Activated CD4-positive, alpha-beta T cell treated with anti-CD3 and anti-CD28 coated beads, Interleukin-2, Interleukin-6, amounts not matched to agents 100 ng/mL and 50 ng/mL, durations not matched to agents 16 hours and 8 hours (primary cell): ENCODE measurements at places on chromosomes 16 and 17.

DNA sequence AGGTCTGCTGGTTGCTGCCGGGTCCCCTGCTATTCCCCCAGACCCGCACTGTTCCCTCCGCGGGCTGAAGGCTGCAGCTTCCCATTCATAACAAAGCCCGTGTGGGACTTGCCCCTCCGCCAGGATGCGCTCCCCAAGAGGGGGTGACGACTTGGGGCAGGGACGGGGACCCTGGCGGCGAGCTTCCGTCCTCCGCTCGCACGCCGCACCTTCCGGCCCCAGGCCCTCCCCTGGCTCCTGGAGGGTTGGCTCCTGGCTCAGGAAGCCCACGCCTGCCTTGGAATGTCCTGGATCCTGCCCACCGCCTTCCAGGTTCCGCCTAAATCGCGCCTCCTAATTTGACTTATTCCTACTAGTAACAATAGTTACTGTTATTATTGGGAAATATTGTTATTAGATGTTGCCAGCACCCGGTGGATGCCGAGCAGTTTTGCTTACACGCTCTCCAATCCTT, 1.1 kb upstream of the TFAP4 start:
- peak; percentile 74 for DNase-seq

DNA sequence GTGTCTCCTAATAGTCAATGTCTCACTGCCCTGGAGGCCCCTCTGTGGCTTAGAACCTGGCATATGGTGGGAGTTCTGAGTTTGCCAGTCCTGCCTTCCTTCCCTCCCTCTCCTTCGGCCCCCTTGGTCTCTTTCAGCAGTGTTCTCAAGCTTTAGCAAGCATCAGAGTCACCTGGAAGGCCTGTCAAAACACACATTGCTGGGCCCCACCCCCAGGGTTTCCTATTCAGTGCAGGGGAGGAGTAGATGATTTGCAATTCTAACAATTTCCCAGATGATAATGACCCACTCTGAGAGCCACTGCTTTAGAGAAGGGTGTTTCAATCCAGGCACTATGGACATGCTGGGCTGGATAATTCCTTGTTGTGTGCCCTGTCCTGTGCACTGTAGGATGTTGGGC, 26.4 kb upstream of the TMEM220 start:
- DNase-seq, result no peak

DNA sequence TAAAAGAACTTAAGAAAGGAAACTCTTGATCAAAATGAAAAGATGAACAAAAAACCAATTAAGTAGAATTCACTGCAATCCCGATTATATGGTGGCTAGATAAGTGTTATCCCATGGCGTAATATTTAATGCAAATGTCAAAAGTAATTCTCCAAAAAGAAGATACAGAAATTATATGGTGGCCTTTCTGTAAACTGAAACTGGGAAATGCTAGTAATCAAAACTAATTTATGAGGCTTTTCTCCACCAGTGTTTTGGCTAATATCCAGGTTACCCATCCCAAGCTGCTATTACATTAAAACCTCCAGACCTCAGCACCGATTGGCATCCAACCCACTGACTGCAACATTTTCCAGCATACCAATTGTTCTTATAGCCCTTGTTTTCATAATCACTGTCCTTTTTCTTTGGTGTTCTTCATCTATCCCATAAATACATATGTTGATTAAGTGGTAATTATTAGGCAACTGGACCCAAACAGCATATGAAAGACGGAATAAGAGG, 77.2 kb upstream of the TNRC6A start:
- no peak for DNase-seq

- DNase-seq, result no peak
These were observed 8.7 kb downstream of the SLC12A4 start for GRCh38 chr16:67959536-67960329.

GRCh38 chr17:71600137-71600789, 520.6 kb upstream of the SOX9 start:
- DNase-seq, result no peak

GRCh38 chr17:16243801-16244567, 27.0 kb downstream of the PIGL start:
- peak; percentile 75 for DNase-seq

- no peak for DNase-seq
These were observed 25.4 kb downstream of the GJD3 start for GRCh38 chr17:40338941-40339649.

- peak; percentile 37 for DNase-seq
These were observed 23.1 kb downstream of the CREBBP start for GRCh38 chr16:3857189-3858043.

DNA sequence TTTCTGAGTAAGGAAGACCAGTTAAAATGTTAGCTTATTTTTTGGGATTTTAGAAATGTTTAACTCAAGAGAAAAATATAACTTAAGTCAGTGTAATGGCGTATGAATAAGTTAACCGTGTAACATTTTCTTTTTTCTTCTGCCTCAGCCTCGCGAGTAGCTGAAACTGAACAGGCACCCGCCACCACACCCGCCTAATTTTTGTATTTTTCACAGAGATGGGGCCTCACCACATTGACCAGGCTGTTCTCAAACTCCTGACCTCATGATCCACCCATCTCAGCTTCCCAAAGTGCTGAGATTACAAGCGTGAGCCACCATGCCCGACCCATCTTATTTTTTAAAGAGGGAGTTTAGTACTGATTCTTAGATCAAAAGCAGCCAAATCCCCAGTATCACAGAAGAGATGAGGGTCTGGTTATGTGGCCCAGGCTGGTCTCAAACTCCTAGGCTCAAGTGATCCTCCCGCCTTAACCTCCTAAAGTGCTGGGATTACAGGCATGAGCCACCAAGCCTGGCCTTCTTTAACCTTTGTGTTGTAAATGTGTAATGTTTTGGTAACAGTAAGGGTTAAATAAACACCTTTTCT, 16.8 kb downstream of the PITPNC1 start:
- DNase-seq, result no peak
